ENCODE measurements at places on chromosomes 2 and 18. TPM values are rescaled to one million over a fixed set of nuclear protein-coding genes. Genes with fewer than 3 reads are reported as not detected.
A peak's percentile ranks its signal among the peaks of the same experiment; 100 is the strongest.

GRCh38 chr18:2218101-2218500, 353.2 kb downstream of the METTL4 start:
- DNase-seq, result no peak

DNA sequence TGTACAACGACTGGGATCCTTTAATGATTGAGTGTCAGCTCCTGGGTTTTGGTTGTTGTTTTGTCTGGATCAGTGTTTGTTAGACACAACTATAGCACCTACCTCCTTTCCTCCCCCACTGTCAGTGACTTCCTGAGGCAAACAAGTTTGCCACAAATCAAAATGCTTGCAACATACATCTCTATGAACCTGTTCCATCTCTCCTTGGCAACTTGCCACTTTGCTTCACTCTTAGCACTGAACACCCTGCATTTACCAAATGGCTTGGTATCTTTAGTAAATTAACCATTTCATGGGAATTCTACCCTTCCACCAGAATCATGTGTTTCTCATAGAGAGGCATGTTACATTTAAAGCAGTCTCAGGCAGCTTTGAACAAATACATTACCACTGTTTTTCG, 301.1 kb upstream of the TANK start:
- no peak for DNase-seq

DNA sequence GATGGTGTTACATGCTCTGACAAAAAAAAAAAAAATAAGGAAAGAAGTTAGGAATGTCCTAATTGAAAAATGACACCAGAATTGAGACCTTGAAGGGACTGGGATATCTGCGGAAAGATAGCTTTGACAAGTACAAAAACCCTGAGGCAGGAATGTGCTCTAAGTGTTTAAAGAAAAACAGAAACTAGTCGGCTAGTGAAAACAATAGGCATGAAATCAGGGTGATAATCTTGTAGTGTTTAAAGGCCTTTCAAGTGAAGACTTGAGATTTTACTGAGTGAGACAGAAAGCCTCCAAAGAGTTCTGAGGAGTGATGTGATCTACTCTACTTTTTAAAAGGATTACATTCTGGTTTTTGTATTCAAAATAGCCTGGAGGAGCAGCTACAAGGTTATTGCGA, 107.4 kb downstream of the COBLL1 start:
- no peak for DNase-seq

GRCh38 chr18:79644006-79644665, 35.5 kb upstream of the CTDP1 start:
- DNase-seq, result peak; percentile 55

DNA sequence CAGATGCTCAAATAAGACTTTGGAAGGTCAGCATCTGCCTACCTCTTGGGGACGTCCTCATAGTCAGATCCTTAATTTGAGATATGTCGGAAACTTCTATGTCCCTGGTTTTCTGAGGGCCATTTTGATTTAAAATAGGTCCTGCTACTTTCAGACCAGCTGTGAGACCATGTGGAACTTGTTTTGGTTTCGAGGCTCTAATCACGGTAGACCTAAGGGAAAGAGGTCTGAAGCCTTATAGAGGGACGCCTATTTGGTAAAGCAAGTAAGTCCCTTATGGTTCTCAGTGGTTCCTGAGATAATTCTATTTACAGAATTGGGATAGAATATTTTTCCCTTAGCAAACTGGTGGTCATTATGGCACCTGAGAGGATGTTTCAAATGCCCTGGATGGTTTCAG, 75.1 kb downstream of the RFTN2 start:
- DNase-seq, result no peak

DNA sequence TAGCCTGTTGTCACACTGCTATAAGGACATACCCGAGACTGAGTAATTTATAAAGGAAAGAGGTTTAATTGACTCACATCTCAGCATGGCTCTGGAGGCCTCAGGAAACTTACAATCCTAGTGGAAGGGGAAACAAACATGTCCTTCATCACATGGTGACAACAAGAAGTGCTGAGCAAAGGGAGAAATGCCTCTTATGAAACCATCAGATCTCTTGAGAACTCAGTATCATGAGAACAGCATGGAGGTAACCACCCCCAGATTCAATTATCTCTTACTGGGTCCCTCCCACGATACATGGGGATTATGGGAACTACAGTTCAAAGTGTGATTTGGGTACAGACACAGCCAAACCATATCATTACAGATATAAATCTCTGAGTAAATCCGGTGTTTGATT, 148.7 kb downstream of the PRPF40A start:
- no peak for DNase-seq

- DNase-seq, result no peak
These were observed 51.4 kb downstream of the CRACDL start for GRCh38 chr2:98884658-98885057.

- no peak for DNase-seq
These were observed 6.8 kb upstream of the CCNYL1 start for GRCh38 chr2:207704671-207705070.

DNA sequence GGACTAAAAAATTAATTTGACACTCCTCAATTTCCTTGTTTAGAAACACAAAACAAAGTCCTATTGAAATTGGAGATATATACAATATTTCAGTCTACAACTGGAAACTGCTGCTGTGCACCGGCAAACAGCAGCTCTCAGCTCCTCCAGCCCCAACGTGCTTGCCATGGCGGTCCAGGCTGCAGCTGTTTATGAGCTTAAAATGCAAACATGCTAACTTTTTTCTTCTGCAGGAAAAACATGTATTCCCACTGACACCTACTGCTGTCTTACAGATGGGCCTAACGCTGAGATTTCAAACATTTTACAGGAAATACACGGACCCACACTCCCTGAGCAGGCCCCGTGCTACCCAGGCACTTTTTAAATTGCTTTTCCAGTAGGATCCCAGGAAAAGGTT, 195.5 kb downstream of the BCL11A start:
- DNase-seq, result no peak

DNA sequence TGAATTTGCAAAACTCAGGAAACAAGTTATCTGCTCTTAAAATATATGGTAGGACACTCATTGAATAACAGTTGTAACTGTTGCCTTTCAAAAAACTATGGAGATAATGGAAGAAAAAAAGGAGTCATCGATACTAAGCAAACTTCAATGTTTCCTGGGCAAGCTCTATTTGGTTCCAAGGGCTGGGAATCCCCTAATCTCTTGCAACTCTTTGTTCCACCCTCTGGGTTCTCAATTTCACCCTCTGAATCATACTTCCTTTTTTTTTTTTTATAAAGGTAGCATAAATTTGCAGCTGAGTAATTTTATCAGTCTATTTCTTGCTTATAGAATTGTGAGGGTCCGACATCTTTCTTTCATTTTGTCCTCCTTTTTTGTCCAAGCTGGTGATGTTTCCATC, 36.7 kb downstream of the SLC9A4 start:
- DNase-seq, result no peak

DNA sequence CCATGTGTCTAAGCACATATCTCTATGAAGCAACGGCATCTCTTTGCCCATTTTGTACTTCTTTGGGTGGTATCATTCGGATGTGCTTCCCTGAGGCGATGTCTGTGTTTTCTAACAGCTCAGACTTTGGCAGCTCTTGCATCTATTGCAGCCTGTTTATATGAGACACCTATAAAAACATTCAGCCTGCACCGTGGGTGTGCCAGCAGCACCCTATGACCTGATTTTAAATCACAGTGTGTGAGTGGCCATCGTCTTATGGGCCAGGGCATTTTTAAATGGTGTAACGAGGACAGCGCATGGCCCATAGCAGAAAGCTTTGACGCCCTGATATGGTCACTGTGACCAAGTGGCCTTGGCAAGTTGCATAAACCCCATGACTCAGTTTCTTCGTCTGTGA, 12.9 kb downstream of the NPAS2 start:
- DNase-seq, result no peak

DNA sequence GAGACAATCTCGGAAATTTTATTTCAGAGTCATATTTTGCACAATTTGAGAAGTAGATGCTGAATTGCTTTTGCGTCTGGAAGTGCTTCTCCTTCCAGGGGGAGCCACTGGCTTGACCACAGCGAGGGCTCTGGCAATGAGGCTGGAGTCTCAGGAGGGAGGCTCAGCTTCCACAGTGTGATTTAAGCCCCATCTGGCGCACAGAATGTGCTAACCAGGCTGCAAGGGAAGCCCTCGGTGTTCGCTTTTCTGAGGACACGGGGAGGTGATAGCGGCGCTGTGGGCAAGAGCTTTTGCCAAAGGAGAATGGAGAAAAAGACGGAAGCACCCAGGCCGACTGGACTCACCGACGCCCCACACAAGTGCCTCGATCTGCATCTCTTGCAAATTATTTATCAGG, 52.4 kb downstream of the ADI1 start:
- DNase-seq, result no peak

- no peak for DNase-seq
These were observed 98.7 kb downstream of the PLEKHA3 start for GRCh38 chr2:178579006-178579405.

DNA sequence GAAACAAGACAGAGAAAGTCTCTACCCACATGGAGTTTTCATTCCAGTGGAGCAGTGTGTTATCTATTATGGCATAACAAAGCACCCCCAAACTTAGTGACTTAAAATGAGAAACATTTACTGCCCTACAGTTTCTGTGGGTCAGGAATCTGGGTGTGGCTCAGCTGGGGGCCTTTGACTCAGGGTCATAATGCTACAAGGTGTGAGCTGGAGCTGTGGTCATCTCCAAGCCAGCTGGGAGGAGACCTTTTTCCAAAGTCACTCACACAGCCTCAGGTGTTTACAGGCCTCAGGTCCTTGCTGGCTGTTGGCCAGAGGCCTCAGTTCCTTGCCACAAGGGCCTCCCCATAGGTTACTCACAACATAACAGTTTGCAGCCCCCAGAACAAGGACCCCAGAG, 169.2 kb downstream of the ETAA1 start:
- DNase-seq, result no peak

DNA sequence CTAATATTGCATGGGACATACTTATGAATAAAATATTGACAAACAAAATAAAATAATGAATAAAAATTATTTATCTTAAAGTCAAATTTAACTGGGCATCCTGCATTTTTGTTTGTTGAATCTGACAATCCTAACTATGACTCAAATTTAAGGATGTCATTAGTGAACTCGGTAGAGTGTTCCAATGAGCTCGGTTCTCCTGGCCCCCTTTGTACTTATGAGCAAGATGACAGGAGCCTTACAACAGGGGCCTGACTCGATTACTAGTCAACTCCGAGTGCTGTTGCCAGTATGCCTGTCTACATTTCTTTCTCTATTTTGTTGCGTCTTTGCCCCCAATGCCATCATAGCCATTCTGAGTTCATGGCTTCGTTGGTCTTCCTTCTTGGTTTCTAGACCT, 40.3 kb downstream of the HRH4 start:
- no peak for DNase-seq

- no peak for DNase-seq
These were observed 81.5 kb downstream of the XDH start for GRCh38 chr2:31333046-31333445.

DNA sequence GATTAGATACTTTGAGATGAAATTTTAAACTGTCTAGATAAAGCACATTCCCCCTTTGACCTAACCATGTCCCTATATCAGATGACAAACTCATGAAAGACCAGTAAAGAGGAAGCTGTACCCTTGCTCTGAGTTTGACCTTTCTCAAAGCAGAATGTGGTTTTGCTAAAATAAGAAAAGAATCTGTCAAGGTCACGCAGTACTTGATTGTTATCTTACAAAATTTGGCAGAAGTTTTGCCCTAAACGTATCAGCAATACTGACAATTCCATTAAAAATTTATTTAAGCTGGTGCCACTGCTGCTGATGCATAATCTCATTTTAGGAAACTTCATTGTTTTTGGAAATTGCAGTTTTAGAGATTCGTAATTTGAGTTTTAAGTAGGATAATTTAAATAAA, 31.2 kb upstream of the GALM start:
- DNase-seq, result no peak

DNA sequence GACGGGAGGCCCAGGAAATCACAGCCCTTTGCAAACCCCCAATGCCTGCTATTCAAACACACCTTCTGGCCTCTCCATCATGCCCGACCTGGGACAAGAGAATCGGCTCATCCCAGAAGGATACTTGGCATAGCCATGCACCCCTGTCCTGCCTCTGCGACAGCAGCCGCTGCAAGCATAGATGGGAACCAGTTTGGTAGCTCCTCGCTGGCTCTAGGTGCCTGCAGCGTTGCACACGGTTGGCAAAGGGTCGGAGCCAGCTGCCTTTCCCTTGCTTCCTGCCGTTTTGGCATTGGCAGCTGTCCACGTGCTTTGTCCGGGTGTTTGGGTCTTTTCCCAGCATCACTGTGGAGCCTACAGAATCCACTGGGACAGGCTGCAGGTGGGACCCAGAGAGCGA, 76.9 kb downstream of the TWIST2 start:
- DNase-seq, result no peak

DNA sequence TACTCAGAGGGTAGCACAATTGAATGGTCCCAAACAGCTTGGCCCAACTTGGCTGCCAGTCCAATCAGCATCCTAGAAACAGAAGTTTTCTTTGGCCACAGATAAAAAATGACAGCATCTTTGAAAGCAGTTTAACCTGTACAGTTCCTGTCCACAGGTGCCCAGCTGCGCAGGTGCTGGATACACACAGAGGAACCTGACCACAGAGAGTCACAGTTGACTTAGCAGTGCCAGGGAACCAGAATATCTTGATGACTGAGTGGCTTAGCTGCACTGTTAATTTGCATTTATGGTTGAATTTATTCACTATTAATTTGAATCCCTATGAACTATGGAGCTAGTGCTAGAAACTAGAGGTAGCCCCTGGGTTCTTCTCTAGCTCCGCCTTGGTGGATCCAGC, 93.7 kb downstream of the TPGS2 start:
- no peak for DNase-seq

THUMPD2 gene
- 25.1 TPM for total RNA-seq

FRZB gene
- total RNA-seq, result 0.29 TPM

C2orf66 gene
- not detected for total RNA-seq

B4GALT6 gene
- 1.5 TPM for total RNA-seq

TRIP12 gene
- 255 TPM for total RNA-seq

STAT4 gene
- total RNA-seq, result 4.8 TPM

KCNJ13 gene
- total RNA-seq, result not detected

CDH2 gene
- total RNA-seq, result 0.26 TPM

IL1B gene
- not detected for total RNA-seq

SP140 gene
- total RNA-seq, result 1.1 TPM

INPP5D gene
- 29.1 TPM for total RNA-seq

ABHD1 gene
- total RNA-seq, result not detected
